ENCODE measurements at places on chromosomes 2 and 18.

DNA sequence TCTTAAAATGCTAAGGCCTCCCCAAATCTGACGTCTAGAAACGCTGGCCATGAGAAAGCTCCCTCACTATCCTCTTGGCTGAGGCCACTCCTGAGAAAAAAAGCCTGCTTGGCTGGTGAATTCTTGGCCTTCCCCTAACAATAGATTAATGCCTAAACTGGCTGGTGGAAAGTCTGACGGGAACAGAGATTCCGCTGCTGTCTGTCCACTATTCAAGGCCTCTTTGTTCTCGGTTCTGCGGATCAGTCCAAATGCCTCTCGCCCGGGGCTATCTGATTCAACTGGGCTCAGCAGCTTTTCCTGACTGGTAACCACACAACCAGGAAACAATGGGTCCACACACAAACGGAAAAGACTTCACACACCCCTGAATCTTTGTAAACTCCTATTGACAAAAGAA, 27.2 kb downstream of the PXDN start:
- DNase-seq, result no peak

- no peak for DNase-seq
These were observed 420.2 kb downstream of the SUCLG1 start for GRCh38 chr2:84038866-84039265.

DNA sequence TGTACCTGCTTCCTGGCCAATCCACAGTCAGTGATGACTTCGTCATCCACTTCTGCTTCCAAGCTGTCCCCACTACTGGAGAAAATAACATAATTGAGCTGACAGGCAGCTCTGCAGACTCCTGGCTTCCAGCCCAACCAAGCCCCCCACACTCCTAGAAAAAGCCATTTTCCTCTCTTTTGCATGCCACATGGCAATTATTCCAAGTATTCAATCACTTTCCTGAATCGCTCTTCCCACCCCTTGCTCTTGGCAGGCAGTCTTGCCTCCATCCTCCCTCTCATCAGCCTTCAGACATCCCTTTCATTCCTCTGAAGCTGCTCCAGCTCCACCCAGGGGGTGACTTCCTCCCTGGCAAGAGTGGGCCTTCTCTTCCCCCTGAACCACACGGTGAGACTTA, 14.3 kb upstream of the ST8SIA5 start:
- no peak for DNase-seq

- no peak for DNase-seq
These were observed 425.4 kb downstream of the CNTNAP5 start for GRCh38 chr2:124450481-124450880.

- no peak for DNase-seq
These were observed 11.5 kb upstream of the EIF2AK3 start for GRCh38 chr2:88638743-88639142.

- DNase-seq, result no peak
These were observed 33.6 kb downstream of the GCG start for GRCh38 chr2:162118166-162119031.

GRCh38 chr2:45089554-45090261, 80.5 kb upstream of the SIX2 start:
- no peak for DNase-seq

- DNase-seq, result no peak
These were observed 433 bp downstream of the SH3RF3 start for GRCh38 chr2:109129356-109129920.

DNA sequence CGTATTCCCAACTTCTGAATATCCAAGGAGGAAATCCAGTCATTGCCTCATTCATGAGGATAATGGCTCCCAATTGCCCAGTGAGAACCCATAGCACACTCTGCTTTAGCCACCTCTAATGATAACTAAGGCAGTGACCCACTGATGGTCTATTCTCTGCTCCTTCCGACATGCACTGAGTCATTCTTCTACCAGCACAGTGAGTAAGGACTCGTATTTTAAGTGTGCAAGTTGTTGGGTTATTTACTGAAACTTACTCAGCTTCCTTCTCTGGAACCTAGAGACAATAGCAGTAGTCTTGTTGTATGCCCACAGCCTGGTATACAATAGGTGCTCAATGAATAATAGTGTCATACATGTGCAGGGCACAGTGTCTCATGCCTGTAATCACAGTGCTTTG, 81.1 kb upstream of the ZNF397 start:
- no peak for DNase-seq

DNA sequence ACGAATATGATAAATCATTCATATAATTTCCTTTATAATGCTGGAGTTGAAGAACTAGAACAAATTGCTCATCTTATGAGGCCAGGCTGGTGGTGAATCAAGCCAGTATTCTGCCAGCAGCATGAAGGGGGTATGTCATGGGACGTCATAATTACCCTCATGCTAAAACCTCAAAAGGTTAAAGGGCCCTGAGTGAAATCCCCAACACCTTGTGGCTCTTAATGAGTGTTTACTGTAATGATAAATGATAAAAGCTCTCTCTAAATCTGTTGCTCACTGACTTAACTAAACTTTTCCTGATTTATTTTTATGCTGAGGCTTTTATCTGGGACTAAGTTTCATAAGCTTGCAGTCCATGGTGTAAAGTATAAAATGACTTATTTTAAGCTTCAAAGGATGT, 18.3 kb upstream of the NEDD4L start:
- DNase-seq, result no peak

DNA sequence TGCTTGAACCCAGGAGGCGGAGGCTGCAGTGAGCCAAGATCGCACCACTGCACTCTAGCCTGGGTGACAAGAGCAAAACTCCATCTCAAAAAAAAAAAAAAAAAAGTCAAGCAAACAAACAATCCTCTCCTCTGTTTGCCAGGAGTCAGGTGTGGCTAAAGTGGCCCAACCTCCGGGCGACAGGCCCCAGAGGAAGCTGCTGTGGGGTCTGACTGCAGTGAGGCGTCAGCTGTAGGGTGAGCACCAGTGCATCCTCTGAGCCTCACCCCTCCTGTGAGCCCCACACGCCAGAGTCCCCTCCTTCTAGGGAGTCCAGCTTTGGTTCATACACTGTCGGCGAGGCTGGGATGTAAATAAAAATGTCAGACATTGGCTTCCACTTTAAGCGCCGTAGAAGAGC, 76.5 kb upstream of the HS6ST1 start:
- DNase-seq, result no peak

- DNase-seq, result no peak
These were observed 28.6 kb downstream of the ITM2C start for GRCh38 chr2:230893338-230893737.

- no peak for DNase-seq
These were observed 18.0 kb downstream of the PARD6G start for GRCh38 chr18:80229363-80229762.

DNA sequence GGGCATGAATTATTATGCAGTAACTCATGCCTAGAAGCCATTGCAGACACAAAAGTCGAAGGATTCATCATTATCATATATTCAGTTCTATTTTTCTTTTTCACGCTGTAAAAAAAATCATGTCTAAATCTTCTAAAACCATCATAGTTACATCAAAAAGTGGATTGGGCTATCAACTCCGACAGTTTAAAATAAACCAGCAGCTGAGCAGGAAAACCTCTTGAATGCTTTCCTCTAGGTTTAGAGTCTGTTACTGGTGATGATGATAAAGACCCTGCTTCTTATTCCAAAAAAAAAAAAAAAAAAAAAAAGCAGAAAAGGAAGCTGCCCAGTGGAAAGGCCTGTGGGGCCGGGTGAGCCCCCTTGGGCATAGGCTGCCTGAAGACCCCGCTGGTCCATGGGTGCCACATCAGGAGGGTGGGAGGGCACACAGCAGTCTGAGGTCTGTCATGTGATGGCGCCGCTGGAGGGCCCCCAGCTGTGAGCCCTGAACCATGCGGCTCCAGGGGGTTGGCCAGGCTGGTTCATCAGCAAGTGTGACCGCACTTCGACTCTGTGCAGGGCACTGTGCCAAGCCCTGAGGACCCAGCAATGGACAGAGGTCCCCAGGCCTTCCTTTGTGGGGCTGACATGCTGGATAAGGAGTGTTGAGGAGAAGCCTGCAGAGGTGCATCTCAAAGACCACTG, 199.6 kb downstream of the EIPR1 start:
- no peak for DNase-seq

GRCh38 chr2:138335036-138335435, 166.5 kb upstream of the SPOPL start:
- no peak for DNase-seq

- DNase-seq, result no peak
These were observed 5.9 kb downstream of the C2orf69 start for GRCh38 chr2:199916980-199917379.

- no peak for DNase-seq
These were observed 67.9 kb downstream of the HNRNPLL start for GRCh38 chr2:38534746-38535403.

GRCh38 chr2:158205215-158205614, 103.5 kb downstream of the UPP2 start:
- DNase-seq, result no peak

DNA sequence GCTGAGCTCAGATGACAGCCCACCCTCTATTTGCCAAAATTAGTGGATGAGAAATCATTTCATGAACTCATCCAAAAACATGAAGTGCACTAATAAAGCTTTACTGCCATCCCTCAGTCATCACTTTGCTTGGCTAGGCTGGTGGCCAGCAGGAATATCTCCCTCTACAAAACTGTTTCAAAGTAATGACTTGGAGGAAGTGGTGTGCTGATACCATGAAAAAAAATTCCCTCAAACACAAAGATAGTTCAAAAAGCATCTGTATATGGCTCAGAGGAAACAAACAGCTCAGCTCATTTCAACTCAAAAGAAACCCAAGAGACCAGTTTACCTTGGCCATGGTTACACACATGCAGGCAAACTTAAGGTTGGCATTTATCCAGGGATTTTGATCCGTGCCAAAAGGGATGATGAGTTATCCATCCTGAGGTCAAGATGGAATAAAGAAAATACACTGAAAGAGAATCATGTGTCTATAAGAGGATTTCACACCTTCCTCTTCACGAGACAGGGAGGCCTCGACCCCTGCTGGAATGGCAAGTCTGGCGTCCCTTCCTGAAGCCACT, 18.4 kb upstream of the WIPF1 start:
- no peak for DNase-seq

- no peak for DNase-seq
These were observed 134.3 kb upstream of the PIEZO2 start for GRCh38 chr18:11283479-11284161.

- no peak for DNase-seq
These were observed 56.1 kb upstream of the CDCA7 start for GRCh38 chr2:173298536-173299097.

DNA sequence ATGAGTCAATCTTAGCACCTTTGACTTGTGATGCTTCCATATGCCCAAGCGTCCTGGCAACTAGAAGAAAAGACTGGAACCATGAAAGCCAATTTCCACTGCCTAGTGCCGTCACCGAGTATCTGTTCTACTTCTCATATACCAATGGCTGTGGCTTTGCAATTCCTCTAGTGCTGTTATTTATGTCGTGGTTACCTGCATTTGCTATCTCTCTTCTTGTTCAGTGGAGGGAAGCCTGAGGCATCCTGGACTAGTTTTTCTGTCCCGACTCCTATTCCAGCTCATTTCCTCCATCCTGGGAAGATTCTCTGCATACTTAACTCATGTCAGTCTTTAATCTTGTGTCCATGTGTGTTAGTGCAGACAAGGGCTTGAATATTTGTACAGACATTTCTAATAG, 117.9 kb downstream of the FEZ2 start:
- no peak for DNase-seq

DNA sequence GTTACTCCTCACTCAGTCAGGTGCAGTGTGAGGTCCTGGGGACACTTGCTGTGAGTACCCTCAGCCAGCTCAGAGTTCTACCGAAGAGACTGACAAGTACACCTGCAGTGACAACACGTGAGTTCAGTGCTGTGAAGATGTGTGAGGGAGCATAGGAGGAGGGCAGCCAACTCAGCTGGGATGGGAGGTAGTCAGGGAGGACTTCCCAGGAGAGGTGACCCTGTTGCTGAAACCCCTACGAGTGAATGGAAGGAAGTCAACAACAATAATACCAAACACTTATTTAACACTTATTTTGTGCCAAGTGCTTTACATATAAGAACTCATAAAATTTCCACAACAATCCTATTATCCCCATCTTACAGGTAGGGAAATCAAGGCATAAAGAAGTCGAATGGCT, 10.2 kb downstream of the TMEM177 start:
- no peak for DNase-seq

DNA sequence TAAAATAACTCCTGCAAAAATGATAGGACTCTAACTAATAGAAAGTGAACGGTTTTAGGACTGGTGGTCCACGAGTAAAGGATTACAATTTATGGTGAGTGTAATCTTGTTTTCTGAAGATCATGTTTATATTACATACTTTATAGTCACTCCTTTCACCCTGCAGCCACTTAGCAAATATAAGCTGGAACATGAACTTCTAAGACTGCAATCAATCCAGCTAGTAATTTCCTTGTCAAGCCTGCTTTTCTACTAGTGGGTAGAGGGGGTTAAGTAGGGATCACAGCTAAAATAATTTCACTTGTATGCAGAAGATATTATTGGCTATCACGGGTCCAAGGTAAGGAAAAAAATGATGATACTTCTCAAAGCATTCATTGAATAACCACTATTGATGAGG, 125.5 kb upstream of the NETO1 start:
- no peak for DNase-seq
